Daoy (cell line): ENCODE measurements at places on chromosomes 5 and 9.

DNA sequence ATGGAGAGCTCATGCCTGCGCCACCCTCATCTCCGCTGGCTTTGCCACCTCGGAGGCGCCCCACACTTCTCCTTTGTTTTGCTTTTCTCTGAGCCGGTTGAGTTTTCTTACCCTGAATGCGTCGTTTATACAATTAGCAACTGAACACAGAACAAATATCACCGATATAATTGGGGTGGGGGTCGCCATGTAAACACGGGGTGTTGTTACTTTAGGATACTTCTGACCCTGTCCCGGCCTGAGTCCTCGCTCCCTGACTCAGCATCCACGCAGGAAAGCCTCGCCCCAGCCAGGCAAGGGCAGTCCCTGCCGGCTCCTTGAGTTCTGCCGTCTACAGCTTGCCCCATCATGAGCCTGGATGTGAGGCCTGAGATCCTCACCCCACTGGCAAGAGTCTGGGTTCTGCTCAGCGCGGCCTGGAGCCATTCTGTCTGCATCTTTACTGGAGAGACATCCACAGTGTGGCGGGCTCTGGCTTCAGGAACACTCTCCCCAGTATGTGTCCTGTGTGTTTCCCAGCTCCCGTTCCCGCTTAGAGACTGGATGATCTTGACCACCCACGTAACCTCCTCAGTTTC is 5.5 kb downstream of the NKX2-5 start:
- DNase-seq = no peak

DNA sequence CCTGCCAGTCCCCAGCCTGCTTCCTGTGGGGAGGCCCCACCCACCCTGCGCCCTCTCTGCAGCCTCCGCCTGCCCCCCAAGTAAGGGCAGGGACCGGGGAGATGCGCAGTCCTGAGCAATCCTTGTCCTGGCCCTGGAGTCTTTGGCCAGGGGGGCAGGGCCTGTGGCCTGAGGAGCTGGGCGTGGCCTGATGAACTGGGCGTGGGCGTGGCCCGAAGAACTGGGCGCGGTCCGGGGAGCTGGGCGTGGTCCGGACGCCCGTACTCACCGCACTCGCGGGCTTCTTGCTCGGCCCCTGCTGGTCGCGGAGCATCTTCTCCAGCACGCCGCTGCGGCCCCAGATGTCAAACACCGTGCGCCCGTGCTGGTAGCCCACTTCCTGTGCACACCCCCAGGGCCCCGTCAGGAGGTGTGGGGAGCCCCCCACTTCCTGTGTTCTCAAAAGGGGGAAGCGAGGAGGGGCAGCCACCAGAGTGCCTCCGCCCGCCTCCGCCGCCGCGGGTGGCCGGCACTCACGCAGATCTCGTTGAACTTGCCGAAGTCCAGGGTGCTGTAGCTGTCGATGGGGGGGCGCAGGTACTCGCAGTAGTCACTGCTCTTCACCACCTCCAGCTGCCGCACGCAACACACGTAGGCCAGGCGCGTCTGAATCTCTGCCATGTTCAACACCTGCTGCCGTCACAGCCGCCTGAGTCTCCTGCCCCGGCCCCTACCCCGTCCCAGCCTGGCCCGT is 2.7 kb upstream of the NSMF start:
- DNase-seq = no peak

DNA sequence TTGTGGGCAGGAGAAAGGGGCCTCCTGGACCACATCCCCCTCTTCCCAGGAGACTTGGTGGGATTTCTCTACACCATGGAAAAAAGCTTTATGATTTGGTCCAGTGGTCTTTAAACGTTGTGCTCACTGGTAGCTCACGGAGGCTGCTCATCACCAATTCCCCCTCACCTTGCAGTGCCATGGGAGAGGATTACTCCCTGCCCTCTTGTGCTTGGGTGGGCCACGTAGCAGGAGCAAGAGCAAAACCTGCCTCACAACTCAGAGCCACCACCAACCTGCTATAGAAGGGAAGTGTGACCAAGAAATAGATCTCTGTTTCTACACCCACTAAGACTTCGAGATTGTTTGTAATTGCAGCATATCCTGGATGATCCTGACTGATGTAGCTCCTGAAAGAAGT is 42.2 kb upstream of the N4BP3 start:
- no peak for DNase-seq

GRCh38 chr5:156896546-156896945 is 46.5 kb downstream of the PPP1R2B start:
- no peak for DNase-seq

GRCh38 chr5:178430186-178431062 is 159.8 kb downstream of the COL23A1 start:
- DNase-seq = no peak
